ENCODE measurements at places on chromosomes 1 and 21. TPM values are rescaled to one million over a fixed set of nuclear protein-coding genes. Genes with fewer than 3 reads are reported as not detected.

The VWA5B1 gene
- total RNA-seq = 2.3 TPM

The IVL gene
- not detected for total RNA-seq

- H3K4me1 ChIP-seq = peaks cover 8% of the 10 kb centered on the region
- no peak overlapping the region for H3K4me3 ChIP-seq
- peaks cover 36% of the 10 kb centered on the region for H3K36me3 ChIP-seq
- no peaks in the 10 kb centered on the region for H3K27me3 ChIP-seq
- H3K27ac ChIP-seq = no peak overlapping the region
- no peak for DNase-seq
Measured at GRCh38 chr21:25955646-25956045, 214.9 kb downstream of the APP start.

DNA sequence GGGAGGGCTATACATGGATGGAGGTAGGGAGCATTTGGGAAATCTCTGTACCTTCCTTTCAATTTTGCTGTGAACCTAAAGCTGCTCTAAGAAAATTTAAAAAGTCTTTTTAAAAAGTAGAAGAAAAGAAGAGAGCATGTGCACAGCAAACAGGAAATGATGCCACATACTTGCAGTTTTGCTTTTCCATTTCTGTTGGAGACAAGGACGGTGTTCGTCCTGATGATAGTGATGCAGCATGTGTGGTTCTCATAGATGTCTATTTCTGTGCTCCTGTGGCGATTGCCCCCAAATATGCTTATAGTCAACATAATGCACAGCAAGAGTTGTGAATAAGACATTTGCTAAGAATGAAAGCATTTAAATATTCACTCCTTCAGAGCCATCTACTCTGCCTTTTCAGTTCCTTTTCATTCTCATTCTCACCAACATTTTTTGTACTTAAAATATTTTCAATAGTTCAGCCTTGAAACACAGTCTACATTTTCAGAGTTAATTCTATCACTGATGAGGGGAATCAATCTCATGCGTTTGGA, 66.6 kb downstream of the LRRC8C start:
- no peak overlapping the region for H3K4me3 ChIP-seq
- DNase-seq = no peak
- H3K4me1 ChIP-seq = no peaks in the 10 kb centered on the region
- no peaks in the 10 kb centered on the region for H3K27me3 ChIP-seq
- no peak overlapping the region for H3K27ac ChIP-seq

DNA sequence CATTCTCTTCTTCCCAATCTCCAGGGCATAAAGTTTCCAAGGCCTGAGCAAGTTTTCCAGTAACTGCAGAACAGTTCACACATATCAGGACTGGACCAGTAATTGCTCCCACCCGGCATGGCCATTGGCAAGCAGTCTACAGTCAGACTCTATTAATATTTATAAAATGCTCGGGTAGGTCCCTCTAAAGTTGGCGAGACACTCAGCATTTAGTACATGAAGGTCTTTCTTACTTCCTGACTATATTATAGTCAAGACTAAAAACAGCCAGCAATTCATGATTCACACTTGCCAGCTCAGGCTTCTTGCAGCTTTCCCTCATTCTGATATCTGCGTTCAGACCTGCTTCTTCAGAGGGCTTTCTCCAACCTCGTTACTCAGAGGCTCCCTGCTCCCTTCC, 25.4 kb downstream of the GADD45A start:
- no peak for DNase-seq
- H3K27ac ChIP-seq = no peak overlapping the region
- H3K4me3 ChIP-seq = no peak overlapping the region

GRCh38 chr1:224067621-224068457, 46.1 kb upstream of the FBXO28 start:
- no peak for DNase-seq
- no peaks in the 10 kb centered on the region for H3K4me1 ChIP-seq
- no peak overlapping the region for H3K27ac ChIP-seq

- DNase-seq = no peak
- H3K27ac ChIP-seq = no peak overlapping the region
- peak overlapping the region; percentile 98 for H3K4me3 ChIP-seq
- peaks cover 6% of the 10 kb centered on the region for H3K4me1 ChIP-seq
- no peaks in the 10 kb centered on the region for H3K27me3 ChIP-seq
- no peaks in the 10 kb centered on the region for H3K36me3 ChIP-seq
Measured at GRCh38 chr1:229625071-229625914, 629 bp downstream of the TAF5L start.

All from H1 (cell line).